Fibroblast of skin of right biceps (primary cell): ENCODE measurements at places on chromosomes 1 and 21.
A peak's percentile ranks its signal among the peaks of the same experiment; 100 is the strongest.

DNA sequence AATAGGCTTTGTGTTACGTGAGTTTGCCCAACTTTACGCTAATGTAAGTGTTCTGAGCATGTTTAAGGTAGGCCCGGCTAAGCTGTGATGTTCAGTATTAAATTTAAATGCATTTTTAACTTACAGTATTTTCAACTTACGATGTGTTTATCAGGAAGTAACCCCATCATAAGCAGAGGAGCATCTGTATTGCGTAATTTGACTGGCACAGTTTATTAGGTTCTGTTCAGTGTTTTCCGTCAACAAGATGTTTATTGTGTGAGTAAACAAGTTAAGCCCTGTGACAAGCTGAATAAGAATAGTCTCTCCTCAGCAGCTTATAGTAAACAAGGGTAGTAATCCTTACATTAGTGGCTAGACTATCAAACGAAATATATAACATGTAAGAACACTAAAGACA, 27.2 kb upstream of the SHISA4 start:
- no peak for DNase-seq

GRCh38 chr1:154541231-154541630, 17.2 kb downstream of the UBE2Q1 start:
- DNase-seq = no peak

DNA sequence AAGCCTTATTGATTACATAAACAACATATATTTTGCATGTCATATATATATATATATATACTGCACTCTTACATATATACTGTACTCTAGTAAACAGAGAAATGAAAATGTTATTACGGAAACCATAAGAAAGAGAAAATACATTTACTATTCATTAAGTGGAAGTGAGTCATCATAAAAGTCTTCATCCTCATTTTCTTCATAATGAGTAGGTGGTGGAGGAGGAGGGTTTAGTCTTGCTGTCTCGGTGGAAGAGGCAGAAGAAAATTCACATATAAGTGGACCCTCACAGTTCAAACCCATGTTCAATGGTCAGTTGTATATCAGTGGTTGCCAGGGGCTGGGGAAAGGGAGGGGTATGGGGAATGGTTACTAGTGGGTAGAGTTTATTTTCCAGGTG, 8.0 kb upstream of the IFNLR1 start:
- no peak for DNase-seq

DNA sequence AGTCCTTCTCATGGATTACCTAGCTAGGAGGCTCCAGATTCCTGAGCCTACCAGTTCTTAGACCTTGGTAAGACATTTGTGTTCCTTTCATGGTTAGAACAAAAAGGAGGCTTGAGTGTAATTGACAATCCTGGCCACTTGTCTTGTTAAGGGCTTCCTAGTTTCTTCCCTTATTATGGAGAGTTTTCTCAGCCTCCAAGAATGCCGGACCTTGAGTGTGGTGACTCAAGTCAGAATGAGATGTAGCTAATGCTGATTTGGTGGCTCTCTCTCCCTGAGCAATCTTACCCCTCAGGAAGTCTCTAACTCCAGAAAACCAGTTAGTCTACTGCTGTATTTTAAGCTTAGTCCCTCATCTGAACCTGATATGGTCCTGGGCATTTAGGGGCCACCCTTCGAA, 14.3 kb downstream of the CHI3L2 start:
- no peak for DNase-seq

GRCh38 chr1:8402109-8402710, 84.3 kb downstream of the SLC45A1 start:
- no peak for DNase-seq

DNA sequence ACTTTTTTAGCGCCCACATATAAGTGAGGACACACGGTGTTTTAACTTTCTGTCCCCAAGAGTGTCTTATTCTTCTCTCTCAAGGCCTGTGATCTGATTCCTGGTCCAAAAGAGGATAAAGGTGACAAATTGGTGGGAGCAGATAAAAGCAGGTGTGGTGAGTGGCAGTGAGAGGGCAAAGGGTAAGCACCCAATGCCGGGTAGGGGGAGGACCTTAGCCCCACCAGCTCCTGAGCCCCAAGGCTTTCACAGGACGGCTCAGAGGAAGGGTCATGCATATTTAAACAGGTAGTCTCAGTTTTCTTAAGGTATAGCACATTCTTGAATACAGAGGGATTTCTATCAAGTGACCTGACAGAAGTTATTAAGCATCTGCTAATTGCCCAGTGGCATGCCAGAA, 19.6 kb downstream of the LBR start:
- no peak for DNase-seq

- DNase-seq = no peak
Observed at GRCh38 chr1:206859082-206859521, 6.3 kb upstream of the IL20 start.

- DNase-seq = peak; percentile 72
Observed at GRCh38 chr21:37365517-37366481, 774 bp upstream of the DYRK1A start.
